ENCODE measurements at places on chromosomes 7 and 10.

- no peak for DNase-seq
Observed at GRCh38 chr10:617471-617870, 72.0 kb downstream of the DIP2C start.

GRCh38 chr10:102184606-102185005 lies 32.4 kb downstream of the NOLC1 start:
- DNase-seq, result no peak

DNA sequence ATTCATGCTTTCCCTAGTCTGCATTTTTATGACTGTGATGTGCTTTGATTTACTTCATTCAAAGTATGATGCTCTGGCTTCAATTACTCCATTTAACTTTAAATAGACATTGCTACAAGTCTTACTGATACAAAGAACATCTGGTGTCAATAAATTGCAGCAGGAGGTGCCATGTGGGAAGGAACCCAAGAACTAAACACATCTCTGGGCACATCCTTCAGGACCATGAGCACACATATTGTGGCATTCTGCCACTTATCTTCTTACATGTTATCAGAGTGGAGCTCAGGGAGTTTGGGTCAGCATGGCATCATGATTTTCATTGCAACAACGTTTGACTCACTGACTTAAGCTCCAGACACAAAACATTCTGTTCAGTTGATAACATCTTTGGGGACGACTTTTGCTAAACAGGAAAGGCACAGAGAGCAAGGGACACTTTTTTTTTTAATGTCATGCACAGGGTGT lies 227.0 kb downstream of the DKK1 start:
- DNase-seq, result no peak

GRCh38 chr7:98870807-98871491 lies 1.1 kb upstream of the TMEM130 start:
- DNase-seq, result no peak

DNA sequence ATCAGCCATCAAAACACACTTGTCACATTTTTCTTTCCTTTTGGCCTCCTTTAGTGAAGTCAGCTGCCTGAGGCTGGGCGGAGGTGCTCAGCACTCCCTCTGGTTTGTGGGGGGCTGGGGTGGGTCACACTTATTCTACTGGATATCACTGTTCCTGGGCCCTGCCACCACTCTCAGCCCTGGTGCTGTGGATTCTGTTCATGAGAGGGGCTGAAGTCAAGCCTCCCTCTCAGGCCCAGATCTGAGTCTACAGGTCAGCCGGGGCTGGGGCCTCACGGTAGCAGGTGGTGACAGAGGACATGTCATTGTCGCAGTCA lies 180.8 kb upstream of the TNS3 start:
- DNase-seq, result no peak
